Muscle of back (tissue), 13 donors: ENCODE measurements at places on chromosomes 2 and 18. TPM values are rescaled to one million over a fixed set of nuclear protein-coding genes. Genes with fewer than 3 reads are reported as not detected.

Gene ST6GAL2
- 2.4 TPM for polyA plus RNA-seq

Gene KIAA2012
- polyA plus RNA-seq, result 0.12 TPM

Gene NEU4
- polyA plus RNA-seq, result 3.2 TPM

DNA sequence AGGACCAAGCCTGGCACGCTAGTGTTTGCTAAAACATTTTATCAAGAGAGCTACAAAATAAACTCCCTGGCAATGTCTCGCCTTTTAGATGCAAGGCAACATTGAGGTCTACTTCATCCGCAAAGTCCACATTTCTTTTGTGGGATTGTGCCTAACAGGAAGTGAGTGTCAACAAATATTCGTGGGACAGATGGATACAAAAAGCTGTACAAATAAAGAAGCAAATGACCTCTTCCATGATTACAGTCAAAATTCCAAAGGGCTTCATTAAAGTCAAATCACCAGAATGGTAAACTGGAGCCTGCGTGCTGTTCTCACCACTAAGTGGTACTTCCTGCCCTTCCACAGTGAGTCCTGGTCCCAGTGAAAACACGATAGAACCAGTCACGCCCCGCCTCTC, 40.4 kb downstream of the L3MBTL4 start:
- DNase-seq, result no peak

DNA sequence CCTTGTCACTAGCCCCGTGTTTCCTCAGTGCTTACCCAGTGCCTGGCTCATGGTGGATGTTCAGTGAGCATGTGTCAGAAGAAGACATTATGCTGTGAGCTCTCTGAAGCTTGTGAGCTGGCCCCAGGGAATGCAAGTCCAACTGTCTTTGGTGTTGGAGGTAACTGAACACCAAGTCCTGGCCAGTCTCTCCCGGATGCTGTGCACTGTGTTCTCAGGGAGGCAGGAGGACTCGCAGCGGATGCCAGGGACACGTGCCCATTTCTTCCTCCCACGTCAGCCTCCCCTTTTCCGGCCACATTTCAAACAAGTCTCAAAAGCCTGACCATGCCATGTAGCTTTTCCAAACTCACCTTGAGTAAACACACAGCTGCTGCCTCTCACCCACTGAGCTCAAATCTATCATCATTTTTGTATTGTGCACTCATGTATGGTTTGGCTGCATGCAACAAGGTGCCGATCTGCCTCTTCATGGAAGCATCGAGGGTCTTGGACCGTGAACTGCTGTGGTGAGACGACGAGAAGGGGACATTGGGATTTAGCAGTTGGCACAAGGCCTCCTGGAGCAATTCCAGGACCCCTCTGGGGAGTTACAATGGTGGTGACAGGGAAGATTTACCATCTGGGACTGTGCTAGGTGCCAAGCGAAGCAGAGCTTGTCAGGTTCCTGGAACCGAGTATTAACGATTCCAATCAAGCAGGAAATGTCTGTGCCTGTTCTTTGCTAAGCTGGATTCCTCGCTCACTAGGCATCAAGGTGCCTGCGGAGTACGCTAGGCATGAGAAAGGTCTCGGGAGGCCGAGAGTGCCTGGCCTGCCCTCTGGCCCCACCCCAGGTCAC, 44.4 kb upstream of the MGAT4A start:
- peak; percentile 18 for DNase-seq

- no peak for DNase-seq
Observed at GRCh38 chr2:241913703-241914102, 44.2 kb downstream of the RTP5 start.

GRCh38 chr18:12517142-12517825, 109.6 kb downstream of the PRELID3A start:
- no peak for DNase-seq
